Adrenal gland (tissue), 19 donors: ENCODE measurements at places on chromosomes 6 and 20. TPM values are rescaled to one million over a fixed set of nuclear protein-coding genes. Genes with fewer than 3 reads are reported as not detected.

DNA sequence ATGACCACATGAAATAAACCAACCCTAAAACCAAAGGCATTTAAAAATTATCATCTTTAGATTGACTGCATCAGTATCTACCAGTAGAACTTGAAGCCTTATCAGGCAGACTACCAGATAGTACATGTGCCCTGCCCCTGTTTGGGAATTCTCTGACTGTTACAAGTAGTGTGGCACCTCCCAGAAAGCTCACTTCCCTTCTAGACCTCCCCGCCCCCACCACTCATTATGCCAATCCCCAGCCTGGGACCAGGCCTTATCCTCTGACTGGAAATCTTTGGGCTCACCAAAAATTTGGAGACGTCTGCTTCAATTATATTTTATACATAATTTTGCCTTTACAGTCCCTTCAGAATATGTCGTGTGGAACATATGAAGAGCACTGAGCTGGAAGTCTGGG is 155.6 kb downstream of the TFAP2B start:
- H3K27ac ChIP-seq = no peak overlapping the region
- H3K4me3 ChIP-seq = no peak overlapping the region
- H3K36me3 ChIP-seq = no peaks in the 10 kb centered on the region
- no peak for DNase-seq

GRCh38 chr20:32040142-32040953 is 11.7 kb upstream of the HCK start:
- DNase-seq = no peak
- no peak overlapping the region for H3K4me3 ChIP-seq
- H3K27ac ChIP-seq = no peak overlapping the region
- H3K27me3 ChIP-seq = peaks cover 3% of the 10 kb centered on the region

DNA sequence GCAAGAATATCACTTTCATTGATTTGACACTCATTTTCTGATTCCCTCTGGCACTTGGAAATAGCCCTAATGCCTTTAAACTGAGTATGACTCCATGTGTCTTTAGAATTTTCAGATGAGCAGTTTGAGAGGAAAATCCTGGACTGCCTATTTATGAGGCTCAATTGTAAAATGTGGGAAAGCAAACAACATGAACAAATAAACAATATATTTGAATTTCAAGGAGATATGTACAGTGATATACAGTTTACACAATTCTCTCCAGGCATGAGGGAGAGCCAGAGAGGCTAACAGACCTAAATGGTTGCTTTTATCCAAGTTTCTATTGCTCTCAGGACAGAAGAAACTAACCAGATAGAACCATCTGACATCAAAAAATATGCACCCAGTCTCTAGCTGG is 748.2 kb upstream of the NRSN1 start:
- no peaks in the 10 kb centered on the region for H3K36me3 ChIP-seq
- H3K4me1 ChIP-seq = no peaks in the 10 kb centered on the region
- no peak for DNase-seq
- no peak overlapping the region for H3K4me3 ChIP-seq
- H3K27me3 ChIP-seq = no peaks in the 10 kb centered on the region

PI16 gene
- polyA plus RNA-seq = 0.29 TPM

PBOV1 gene
- polyA plus RNA-seq = not detected

KIAA0408 gene
- 2.9 TPM for polyA plus RNA-seq
